ENCODE measurements at places on chromosomes 5 and 9. TPM values are rescaled to one million over a fixed set of nuclear protein-coding genes. Genes with fewer than 3 reads are reported as not detected.

The NUTM2G gene
- not detected for total RNA-seq

The SPAG8 gene
- total RNA-seq, result 2.0 TPM

The FAM221B gene
- total RNA-seq, result not detected

The SPINK13 gene
- total RNA-seq, result not detected

The CYLC2 gene
- total RNA-seq, result not detected

The FPGS gene
- 65.6 TPM for total RNA-seq

The CCDC171 gene
- 2.5 TPM for total RNA-seq

The NDUFA8 gene
- 37.0 TPM for total RNA-seq

The PTGS1 gene
- 0.20 TPM for total RNA-seq

The CDH6 gene
- not detected for total RNA-seq

The KLF4 gene
- 0.35 TPM for total RNA-seq

The DNM1 gene
- total RNA-seq, result 0.30 TPM

The DDX46 gene
- 51.8 TPM for total RNA-seq

The IFNA1 gene
- total RNA-seq, result not detected

The NEUROG1 gene
- not detected for total RNA-seq

The BTF3 gene
- total RNA-seq, result 729 TPM

The PPP1R26 gene
- 2.9 TPM for total RNA-seq

The VLDLR gene
- 17.3 TPM for total RNA-seq

The QRFP gene
- not detected for total RNA-seq

The PTGR1 gene
- total RNA-seq, result 1.2 TPM

The PCDHGA5 gene
- total RNA-seq, result not detected

The ESM1 gene
- 0.76 TPM for total RNA-seq

The CCDC152 gene
- total RNA-seq, result 2.5 TPM

The FAXDC2 gene
- total RNA-seq, result not detected

The PRRT1B gene
- not detected for total RNA-seq

The F2RL1 gene
- total RNA-seq, result 0.81 TPM

The GLDC gene
- 4.3 TPM for total RNA-seq

The SYNPO gene
- total RNA-seq, result 0.08 TPM

The CYSRT1 gene
- total RNA-seq, result 0.93 TPM

The IFNA10 gene
- total RNA-seq, result not detected

The LRRC26 gene
- total RNA-seq, result not detected

The ADCY2 gene
- not detected for total RNA-seq

The MSX2 gene
- not detected for total RNA-seq

The IFNK gene
- total RNA-seq, result not detected

The FXN gene
- total RNA-seq, result 21.8 TPM

The RBM18 gene
- total RNA-seq, result 25.6 TPM

The TRIP13 gene
- total RNA-seq, result 26.6 TPM

The SMC5 gene
- 38.8 TPM for total RNA-seq

The CNTLN gene
- 0.25 TPM for total RNA-seq

The DNAH5 gene
- total RNA-seq, result not detected

The SGCD gene
- not detected for total RNA-seq

The GAPVD1 gene
- total RNA-seq, result 49.6 TPM

The KCTD16 gene
- total RNA-seq, result not detected

The CHSY3 gene
- not detected for total RNA-seq

The CLTA gene
- 150 TPM for total RNA-seq

The ADAMTS13 gene
- 2.1 TPM for total RNA-seq

The ARHGEF39 gene
- 19.9 TPM for total RNA-seq

The SLC22A4 gene
- 0.10 TPM for total RNA-seq

The S1PR3 gene
- not detected for total RNA-seq

The PCDHGC4 gene
- total RNA-seq, result not detected

The FOXD4 gene
- 0.20 TPM for total RNA-seq

The CSF2 gene
- 32.7 TPM for total RNA-seq

The MIGA2 gene
- 36.5 TPM for total RNA-seq

The PRSS3 gene
- not detected for total RNA-seq

The TMOD1 gene
- total RNA-seq, result 1.5 TPM

The CTSV gene
- 0.45 TPM for total RNA-seq
